ENCODE measurements at places on chromosomes 4 and X. TPM values are rescaled to one million over a fixed set of nuclear protein-coding genes. Genes with fewer than 3 reads are reported as not detected.

DNA sequence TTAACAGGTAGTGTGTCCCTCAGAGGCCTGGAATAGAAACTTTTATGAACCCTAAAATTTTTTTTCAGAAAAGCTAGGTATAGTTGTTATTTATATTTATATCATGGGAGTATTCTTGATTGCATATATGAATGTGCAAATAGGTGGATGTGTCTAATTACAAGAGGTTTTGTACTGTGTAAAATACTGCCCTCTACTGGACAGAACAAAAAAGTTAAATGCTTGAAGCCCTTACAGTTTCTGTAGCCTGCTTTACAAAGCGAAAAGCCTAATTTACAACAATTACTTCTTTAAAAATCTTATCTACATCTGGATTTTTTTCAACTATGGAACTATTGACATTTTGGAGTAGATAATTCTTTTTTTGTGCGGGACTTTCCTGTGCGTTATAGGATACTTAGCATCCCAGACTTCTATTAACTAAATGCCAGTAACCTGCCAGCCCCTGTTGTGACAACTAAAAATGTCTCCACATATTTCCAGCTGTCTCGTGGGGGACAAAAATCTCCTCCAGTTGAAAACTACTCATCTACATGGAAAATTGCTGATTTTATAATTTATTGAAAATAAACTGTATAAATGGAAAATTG is 35.1 kb downstream of the ENPEP start:
- no peak for DNase-seq

DNA sequence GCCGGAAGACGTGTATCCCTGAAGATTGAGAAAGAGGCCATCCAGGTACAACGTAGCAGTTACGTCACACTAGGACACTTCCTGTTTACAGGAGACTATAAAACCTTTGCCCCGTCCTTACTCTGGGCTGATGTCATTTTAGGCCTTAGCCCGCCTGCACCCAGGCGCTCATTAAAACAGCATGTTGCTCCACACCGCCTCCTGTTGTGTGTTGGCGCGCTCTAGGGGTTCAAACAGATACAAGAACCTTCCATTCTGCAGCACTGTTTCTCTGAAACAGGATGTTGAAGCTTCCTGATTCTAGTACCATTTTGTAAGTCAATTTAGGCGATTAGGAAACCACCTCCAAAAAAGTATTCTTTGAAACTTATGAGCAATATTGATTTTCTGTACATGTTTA is 722.1 kb downstream of the PCDH7 start:
- no peak for DNase-seq

The TGIF2LX gene
- not detected for total RNA-seq

The UBA6 gene
- total RNA-seq, result 64.6 TPM
